SHP77 treated with DMSO at 0.1 percent for 48 hours (cell line): ENCODE measurements at places on chromosomes 2 and 18.
A peak's percentile ranks its signal among the peaks of the same experiment; 100 is the strongest.

DNA sequence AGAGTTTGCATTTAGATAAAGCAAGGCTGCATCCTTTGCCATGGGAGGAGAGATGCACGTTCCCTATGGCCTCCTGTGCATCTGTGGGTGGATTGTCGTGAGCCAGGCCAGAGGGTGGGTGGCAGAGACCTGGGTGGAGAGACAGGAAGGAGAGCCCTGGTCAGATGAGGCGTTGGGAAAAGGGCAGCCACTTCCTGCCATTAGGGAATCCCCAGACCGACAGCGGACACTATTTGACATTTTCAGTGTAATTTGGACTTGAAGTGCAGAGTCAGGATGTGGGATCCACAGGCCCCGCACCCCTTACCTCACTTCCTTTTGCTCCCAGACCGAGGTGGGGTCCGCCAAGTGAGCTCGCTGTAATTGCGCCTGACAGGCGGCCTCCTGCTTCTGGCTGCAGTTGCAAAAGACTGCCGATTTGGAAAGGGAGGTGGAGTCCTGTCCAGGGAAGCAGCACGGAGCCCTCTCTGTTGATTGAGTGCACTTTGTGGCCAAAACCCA lies 150.0 kb downstream of the DYSF start:
- no peak for DNase-seq

- no peak for DNase-seq
Observed at GRCh38 chr2:237297421-237298150, 116.4 kb downstream of the COL6A3 start.

- DNase-seq = peak; percentile 1
Observed at GRCh38 chr18:37476182-37476581, 89.4 kb downstream of the CELF4 start.

- no peak for DNase-seq
Observed at GRCh38 chr2:128779301-128780095, 460.8 kb upstream of the HS6ST1 start.

- no peak for DNase-seq
Observed at GRCh38 chr2:225276207-225276606, 123.3 kb upstream of the NYAP2 start.

DNA sequence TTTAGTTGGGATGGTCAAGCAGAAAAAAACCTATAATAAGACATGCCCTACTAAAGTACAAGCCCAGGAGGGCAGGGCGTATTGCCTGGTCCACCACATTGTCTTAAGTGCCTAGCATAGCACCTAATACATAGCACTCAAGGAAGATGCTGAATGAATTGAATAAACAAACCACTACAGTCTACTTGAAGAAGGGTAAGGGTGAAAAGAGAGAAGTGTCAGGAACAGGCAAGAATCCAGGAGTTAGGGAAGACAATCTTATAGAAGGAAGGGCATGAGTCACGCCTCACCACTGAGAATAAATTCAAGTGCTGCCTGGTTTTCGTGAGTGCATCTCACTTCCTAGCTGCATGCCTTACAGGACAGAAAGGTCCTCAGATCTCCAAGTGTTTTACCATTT lies 13.9 kb downstream of the SLC19A3 start:
- DNase-seq = no peak
